Mesothelial cell of epicardium (in vitro differentiated cells): ENCODE measurements at places on chromosomes 3 and 15. TPM values are rescaled to one million over a fixed set of nuclear protein-coding genes. Genes with fewer than 3 reads are reported as not detected.
A peak's percentile ranks its signal among the peaks of the same experiment; 100 is the strongest.

Gene LEO1
- 20.2 to 22.4 TPM (median 20.4 TPM) in 3 replicates for total RNA-seq

Gene FHIT
- 10.7 to 18.3 TPM (median 12.0 TPM) in 3 replicates for total RNA-seq

Gene UCN2
- total RNA-seq: 0.22 to 0.60 TPM (median 0.57 TPM) in 3 replicates

Gene STARD5
- 5.4 to 5.9 TPM (median 5.8 TPM) in 3 replicates for total RNA-seq

GRCh38 chr3:32366638-32367397 lies 24.8 kb upstream of the CMTM7 start:
- H3K4me1 ChIP-seq: no peaks in the 10 kb centered on the region
- H3K36me3 ChIP-seq: no peaks in the 10 kb centered on the region
- no peak overlapping the region for H3K4me3 ChIP-seq
- no peak for DNase-seq

DNA sequence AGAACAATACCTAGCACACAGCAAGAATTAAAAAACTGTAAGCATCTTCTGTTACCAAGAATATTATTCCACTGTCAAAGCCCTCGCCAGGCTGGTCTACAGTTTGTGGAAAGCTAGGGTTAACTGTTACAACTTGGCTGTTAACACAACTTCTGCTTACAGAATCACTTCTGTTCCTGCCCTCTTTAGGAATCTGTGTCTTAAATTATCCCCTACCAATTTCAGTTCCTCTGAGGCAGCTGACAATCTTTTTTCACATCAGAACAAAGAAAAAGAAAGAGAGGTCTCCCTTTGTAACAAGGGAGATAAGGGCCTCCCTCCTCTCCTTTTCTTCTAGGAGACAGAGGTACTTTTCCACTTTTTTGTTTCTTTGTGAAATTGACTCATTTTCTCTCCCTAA lies 188.9 kb downstream of the FMN1 start:
- no peaks in the 10 kb centered on the region for H3K27me3 ChIP-seq
- H3K4me3 ChIP-seq: no peak overlapping the region
- peaks cover 13% of the 10 kb centered on the region for H3K4me1 ChIP-seq

DNA sequence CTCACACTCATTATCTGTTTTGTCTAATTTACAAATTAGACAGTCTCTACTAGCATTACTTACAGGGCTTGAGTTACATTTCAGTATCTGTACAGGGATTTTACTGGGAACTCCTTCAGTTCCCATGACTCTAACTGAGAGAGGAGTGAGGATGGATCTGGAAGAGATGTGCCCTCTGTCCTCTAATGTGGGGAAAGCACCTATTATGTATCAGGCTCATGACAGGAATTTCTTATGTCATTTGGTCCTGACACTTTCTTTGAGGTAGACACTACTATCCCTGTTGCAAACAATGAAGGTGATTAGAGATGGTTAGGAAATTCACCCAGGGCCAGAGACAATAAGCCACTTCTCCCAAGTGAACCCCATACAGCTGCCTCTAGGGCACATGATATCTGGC lies 10.9 kb upstream of the NCKIPSD start:
- no peak overlapping the region for H3K4me3 ChIP-seq
- H3K27ac ChIP-seq: peak overlapping the region; percentile 71
- peaks cover 25% of the 10 kb centered on the region for H3K4me1 ChIP-seq
- DNase-seq: no peak
- peaks cover 28% of the 10 kb centered on the region for H3K36me3 ChIP-seq
